HFFc6 (cell line): ENCODE measurements at places on chromosomes 12 and 14. TPM values are rescaled to one million over a fixed set of nuclear protein-coding genes. Genes with fewer than 3 reads are reported as not detected.

Gene KCTD10
- total RNA-seq = 113 to 143 TPM (median 130 TPM) in 3 replicates

Gene JAG2
- 0.37 and 0.54 TPM in 2 replicates for total RNA-seq

Gene HAL
- not detected in 3 replicates for total RNA-seq

GRCh38 chr12:65081496-65081895 is 39.6 kb downstream of the WIF1 start:
- DNase-seq = no peak
- H3K4me1 ChIP-seq = no peaks in the 10 kb centered on the region
- H3K27ac ChIP-seq = no peak overlapping the region
- peaks cover 14% of the 10 kb centered on the region for H3K27me3 ChIP-seq
- no peak overlapping the region for H3K4me3 ChIP-seq

GRCh38 chr12:56628671-56629458 is 1.3 kb downstream of the BAZ2A start:
- H3K4me1 ChIP-seq = peaks cover 70% of the 10 kb centered on the region
- peak overlapping the region; percentile 86 for H3K27ac ChIP-seq
- DNase-seq = peak; percentile 56
- H3K27me3 ChIP-seq = no peaks in the 10 kb centered on the region; the same call in 1 of the 2 replicates
- H3K36me3 ChIP-seq = peaks cover 14% of the 10 kb centered on the region; the same call in 1 of the 2 replicates

GRCh38 chr12:90575995-90576394 is 379.0 kb downstream of the CCER1 start:
- no peaks in the 10 kb centered on the region for H3K27me3 ChIP-seq
- no peaks in the 10 kb centered on the region for H3K4me1 ChIP-seq
- no peak overlapping the region for H3K27ac ChIP-seq
- DNase-seq = no peak

DNA sequence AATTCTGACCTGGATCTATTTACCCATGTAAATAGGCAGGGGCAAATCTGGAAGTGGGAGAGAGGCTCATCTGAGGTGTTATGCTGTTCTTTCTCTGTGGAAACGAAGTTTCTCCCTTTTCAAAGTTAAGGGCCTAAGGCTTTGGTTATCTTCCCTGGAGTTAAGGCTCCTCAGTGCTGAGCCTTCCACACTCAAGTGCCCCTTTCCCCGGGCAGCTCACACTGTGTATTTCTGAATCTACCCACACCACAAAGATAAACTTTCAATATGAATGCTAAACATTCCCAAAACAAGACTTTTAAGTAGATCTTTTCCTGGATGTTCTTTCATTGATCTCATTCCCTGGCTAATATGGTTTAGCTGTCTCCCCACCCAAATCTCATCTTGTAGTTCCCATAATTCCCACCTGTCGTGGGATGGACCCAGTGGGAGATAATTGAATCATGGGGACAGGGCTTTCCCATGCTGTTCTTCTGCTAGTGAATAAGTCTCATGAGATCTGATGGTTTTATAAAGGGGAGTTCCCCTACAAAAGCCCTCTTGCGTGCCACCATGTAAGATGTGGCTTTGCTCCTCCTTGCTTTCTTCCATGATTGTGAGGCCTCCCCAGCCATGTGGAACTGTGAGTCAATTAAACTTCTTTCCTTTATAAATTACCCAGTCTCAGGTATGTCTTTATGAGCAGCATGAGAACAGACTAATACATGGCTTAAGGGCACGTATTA is 251.1 kb downstream of the NAV3 start:
- H3K27ac ChIP-seq = no peak overlapping the region
- no peaks in the 10 kb centered on the region; the same call in 1 of the 2 replicates for H3K4me1 ChIP-seq
- no peak for DNase-seq

DNA sequence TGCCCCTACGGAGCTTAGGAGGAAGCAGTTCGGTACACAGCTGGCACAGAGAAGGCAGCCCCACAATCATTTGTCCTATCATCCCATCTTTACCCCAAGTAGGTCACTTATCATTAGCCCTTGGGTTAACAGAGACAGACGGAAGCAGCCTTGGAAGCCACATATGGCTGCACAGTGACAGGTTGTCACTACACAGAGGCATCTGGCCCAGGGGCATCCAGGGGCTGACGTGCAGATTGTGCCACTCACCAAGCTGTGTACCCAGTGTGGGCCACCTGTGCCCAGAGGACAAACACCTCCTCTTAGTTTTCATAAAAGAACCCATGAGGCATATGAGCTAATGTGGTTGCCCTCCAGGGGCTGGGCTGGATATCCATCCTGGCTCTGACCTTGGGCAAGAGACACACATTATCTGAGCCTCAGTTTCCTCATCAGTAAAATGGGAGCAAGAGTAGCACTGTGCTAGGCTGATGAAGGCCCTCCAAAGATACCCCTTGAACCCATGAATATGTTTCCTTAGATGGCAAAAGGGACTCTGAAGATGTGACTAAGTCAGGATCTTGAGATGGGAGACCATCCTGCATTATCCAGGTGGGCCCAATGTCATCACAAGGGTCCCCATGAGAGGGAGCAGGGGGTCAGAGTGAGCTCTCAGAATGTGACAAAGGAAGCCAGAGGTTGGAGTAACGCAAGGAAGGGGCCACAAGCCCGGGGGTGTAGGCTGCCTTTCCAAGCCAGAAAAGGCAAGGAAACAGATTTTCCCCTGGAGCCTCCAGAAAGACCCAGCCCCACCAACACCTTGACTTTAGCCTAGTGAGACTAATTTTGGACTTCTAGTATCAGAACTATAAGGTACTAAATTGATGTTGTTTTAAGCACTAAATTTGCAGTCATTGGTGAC is 64.6 kb downstream of the C14orf132 start:
- H3K27ac ChIP-seq = peak overlapping the region; percentile 96
- H3K4me1 ChIP-seq = peaks cover 59% of the 10 kb centered on the region
- H3K27me3 ChIP-seq = peaks cover 6% of the 10 kb centered on the region; the same call in 1 of the 2 replicates
- no peak for DNase-seq
- no peak overlapping the region for H3K4me3 ChIP-seq

- no peaks in the 10 kb centered on the region for H3K4me1 ChIP-seq
- no peak overlapping the region for H3K27ac ChIP-seq
- peaks cover 27% of the 10 kb centered on the region for H3K27me3 ChIP-seq
- no peak overlapping the region for H3K4me3 ChIP-seq
- H3K36me3 ChIP-seq = no peaks in the 10 kb centered on the region
Measured at GRCh38 chr14:20719777-20720176, 25.9 kb upstream of the EDDM3A start.
